ENCODE measurements at places on chromosomes 7 and 10.

DNA sequence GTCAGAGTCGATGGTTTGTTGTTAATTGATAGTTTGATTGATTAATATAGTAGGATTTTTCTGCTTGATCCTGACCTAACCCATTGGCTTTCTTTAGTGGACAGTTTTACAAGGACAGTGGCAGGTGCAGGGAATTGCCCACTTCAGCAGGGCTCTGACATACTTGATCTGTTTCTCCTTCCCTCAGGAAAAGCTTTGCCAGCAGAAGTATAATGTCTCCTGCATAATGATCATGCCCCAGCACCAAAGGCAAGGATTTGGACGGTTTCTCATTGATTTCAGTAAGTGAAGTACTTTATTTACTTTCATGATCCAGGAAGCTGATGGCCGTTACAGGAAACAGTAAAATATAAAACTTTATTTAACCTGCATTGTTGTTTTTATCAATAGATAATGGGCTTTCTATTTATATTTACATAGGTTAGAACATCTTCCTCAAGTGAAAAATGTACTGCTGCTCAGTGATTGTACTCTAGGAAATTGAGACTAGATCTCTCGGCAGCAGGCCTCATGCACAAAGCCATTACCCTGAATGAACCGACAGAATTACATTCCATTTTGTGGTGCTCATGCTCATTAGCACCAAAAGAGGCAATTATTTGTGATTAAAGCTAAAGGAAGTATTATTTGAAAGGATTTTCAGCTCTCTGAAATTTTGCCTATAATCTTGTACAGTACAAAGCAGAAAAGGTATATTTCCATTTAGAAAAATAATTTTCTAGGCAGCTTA, 122.5 kb upstream of the SAMD8 start:
- no peak for DNase-seq

DNA sequence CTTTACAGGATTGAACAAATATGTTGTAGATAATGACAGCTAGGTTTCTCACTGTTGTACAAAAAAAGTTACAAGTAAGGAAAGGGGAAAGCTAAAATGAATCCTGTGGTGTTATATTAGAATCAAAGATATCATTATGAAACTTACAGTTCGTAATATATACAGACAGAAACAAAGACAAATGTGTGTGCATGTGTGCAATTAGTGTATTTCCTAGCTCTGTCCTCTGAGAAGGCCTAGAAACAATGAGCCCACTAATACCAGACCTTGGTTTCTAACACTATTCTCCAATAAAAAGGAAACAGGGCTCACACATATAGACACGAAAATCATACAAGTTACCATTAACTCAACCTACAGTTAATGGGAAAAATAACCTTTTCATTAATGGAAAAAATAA, 8.0 kb downstream of the KDM7A start:
- DNase-seq: no peak

DNA sequence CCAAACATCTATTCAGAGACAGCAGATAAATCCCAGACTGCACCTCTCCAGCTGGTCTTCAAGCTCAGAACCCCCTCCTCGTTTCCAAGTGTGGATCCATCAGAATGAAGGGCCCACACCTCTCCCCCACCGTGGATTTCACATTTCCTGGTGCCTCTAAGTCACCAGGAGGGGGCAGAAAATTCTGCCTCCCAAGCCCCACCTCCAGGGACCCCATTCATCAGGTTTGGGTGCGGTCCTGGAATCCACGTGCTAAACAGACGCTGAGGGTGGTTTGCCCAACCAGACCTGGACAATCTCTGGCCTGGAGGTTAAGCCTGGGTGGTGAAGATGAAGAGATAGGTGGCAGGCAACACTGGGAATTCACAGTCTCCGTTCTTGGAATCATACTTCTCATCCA, 92.4 kb downstream of the WDR11 start:
- no peak for DNase-seq

DNA sequence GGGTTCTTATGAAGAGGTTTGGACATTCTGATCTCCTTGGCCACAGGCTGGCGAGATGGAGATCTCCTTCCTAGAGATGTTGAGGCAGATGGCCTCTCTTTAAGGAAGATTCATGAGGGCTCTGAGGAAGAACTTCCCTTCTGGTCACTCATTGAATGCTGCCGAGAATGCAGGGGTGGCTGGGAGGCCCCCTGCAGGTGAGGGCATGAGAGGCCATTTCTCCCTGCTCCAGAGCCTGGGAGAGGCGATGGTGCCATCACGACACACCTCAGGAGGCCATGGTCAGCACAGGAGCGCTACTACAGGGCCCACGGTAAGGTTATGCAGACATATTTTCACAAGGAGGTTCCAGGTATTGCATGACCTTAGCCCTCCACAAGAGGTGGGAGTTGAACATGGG, 40.2 kb downstream of the CXCL12 start:
- no peak for DNase-seq

DNA sequence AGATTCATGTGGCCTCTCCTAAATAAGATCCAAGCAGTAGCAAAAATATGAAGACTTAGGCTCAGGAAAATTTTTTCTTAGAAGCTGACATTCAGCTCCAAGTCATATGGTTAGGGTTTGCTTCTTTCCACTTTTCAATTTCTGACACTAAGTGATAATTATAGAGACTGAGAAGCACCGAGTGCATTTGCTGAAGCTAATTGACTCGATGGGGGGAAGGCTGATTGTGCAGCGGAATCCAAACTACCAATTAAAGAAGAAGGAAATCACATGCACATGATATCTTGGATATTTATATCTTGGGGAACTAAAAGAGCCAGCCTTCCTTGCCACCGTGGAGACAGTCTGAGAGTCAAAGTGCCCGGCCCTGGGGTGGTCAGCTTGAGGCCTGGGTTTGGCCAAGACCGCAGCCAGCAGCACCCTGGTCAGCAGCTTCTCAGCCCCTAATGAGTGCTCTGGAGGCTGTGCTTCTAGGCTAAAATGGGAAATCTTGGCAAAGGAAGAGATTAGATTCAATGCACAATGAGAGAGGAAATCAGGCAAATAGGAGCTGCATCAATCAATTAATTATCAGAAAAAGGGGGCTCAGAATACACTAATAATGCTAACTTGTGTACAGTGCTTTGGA, 589.3 kb downstream of the NRG3 start:
- DNase-seq: no peak

- DNase-seq: no peak
Observed at GRCh38 chr7:144384071-144384470, 19.4 kb downstream of the NOBOX start.

DNA sequence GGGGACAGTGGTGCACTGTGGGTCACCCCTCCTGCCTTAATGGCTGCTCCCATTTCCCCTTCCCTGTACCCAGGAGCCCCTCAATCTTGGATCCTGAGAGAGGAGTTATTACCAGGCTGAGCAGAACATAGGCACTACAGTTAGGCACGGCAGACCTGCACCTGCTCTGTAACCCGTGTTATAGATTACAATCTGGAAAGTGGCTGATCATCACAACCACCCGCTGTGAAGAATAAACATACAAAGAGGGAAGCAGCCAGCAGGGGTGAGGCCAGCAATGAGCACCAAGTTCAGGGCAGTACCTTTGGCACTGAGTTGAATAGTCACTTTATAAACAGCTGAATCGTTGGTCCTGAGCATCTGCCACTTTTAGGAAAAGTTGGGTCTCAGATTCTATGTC, 1.7 kb downstream of the CDHR1 start:
- no peak for DNase-seq

- no peak for DNase-seq
Observed at GRCh38 chr10:89153116-89153515, 54.0 kb downstream of the CH25H start.

DNA sequence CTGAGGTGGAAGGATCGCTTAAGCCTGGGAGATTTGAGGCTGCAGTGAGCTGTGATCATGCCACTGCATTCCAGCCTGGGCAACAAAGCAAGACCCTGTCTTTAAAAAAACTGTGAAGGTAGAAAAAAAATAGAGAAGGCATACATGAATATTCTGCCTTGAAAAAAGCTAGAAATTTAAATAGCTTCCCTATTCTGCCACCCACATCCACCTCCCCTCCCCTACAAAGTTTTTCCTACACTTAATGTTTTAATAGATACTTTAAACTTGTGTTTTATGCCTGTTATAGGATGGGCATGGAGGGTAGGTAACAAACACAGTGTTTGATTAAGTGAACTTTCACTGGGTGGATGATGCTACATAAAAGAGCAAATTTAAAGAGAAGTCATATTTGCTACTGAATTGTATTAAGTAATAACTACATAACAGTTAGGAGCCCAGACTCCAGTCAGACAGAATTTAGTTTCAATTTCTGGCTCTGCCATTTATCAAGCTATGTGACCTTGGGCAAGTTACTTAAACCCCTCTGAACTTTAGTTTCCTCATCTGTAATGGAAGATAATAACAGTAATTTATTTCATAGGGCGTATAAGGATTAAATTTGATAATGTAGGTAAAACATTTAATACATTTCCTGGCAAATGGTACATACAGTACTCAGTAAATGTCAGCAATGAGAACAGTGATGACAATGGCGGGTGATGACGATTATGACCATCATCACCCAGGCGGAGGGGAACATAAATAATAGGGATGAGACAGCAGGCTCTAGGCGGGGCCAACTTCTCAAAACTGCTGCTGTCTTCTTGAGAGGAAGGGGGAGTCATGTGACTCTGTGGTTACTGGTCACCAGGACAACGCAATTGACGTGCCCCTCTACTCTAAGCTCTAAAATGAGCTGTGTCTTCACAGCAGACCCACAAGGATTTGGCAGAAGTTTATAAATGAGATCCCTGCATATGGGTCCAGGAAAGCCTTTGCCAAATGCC, 15.8 kb downstream of the DNMBP start:
- peak; percentile 50 for DNase-seq

DNA sequence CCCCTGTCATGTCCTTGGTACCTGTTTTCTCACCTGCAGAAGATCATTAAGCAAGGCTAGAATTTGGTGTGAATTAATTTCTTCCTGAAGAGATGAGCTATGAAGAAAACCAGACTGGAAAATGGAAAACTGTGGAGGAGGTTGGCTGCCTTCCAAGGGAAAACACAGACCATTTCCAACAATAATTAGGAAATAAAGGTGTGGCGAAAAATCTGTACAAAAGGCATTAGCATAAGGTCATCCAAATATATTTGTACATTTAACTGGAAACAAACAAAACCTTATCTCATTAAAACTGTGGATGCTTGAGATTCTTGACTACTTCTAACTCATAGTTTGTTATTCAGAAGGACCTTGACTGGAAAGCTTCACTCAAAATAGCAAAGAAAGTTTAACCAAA, 1.7 kb downstream of the STN1 start:
- no peak for DNase-seq
